ENCODE measurements at places on chromosomes 11 and 22. TPM values are rescaled to one million over a fixed set of nuclear protein-coding genes. Genes with fewer than 3 reads are reported as not detected.

Gene PYGM
- 19.3 TPM for total RNA-seq

Gene CRYAB
- total RNA-seq: 527 TPM

Gene DRICH1
- total RNA-seq: 0.19 TPM

Gene MS4A2
- 1.4 TPM for total RNA-seq

Gene IRAG1
- total RNA-seq: 366 TPM

Gene VSIG2
- 1.2 TPM for total RNA-seq

Gene SYT13
- not detected for total RNA-seq

Gene GAL
- 0.52 TPM for total RNA-seq

DNA sequence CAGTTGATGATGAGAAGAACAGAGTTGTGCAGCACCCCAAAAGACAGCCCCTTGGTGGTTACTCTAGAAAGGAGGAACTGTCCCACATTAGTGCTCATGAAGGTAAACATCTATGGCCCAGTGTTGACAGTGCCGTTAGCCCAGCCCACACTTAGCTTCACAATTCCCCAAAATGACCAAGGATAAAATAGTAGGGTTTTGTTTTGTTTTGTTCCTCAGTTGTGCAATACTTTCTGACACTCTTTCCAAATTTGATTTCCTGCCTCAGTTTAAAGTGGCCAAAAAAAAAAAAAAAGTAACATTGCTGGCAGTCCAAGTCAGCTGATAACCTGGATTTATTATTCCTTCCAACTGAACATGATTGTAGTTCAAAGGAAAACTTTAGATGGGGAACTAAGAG is 269.4 kb downstream of the TMEM135 start:
- DNase-seq: no peak

GRCh38 chr11:64409707-64410403 is 50.9 kb downstream of the RPS6KA4 start:
- no peak for DNase-seq

GRCh38 chr11:46855167-46855566 is 9.1 kb upstream of the CKAP5 start:
- no peak for DNase-seq

DNA sequence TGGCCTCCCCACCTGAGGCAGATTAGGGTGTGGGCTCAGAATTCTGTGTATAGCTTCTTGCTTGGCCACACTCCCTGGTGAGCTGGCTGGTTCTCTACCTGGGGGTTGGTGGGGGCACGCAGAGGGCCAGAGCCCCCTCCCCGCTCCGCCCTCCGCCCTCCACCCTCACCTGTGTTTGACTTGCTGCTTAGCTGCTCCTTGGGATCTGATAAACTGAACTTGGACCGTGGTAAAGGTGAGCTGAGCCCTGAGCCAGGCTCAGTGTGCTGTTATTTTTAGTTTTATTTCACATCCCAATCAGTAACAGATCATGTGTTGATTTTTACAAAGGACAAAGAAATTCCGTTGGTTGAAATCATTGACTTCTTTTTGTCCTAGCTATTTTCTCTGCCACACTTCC is 2.0 kb downstream of the OVOL1 start:
- no peak for DNase-seq

GRCh38 chr11:2376751-2377451 is at the start of gene CD81:
Gene CD81 (plus strand): TSS chr11:2377310. CDS start chr11:2377550, 240 bp downstream.
- DNase-seq: peak; percentile 87

- no peak for DNase-seq
These were observed 10.9 kb downstream of the BMAL1 start for GRCh38 chr11:13288375-13289029.

DNA sequence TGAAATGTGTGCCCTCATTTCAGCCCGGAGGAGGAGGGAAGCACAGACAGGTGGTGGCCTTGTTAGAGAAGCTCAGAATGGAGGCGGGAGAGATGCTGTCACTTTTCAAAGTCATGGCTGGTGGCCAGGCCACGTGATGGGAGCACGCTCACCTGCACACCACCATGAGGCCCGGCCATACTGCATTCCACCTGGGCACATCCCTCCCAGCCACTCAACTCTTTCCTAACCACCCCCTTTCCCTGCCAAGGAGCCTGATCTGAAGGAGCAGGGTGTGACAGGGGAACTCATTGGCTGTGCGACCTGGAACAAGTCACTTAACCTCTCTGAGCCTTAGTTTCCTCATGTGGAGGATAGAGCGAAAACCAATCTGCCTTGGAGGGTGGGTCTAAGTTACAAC is 364.5 kb downstream of the CTTN start:
- peak; percentile 42 for DNase-seq

GRCh38 chr22:33099593-33099992 is 41.4 kb upstream of the SYN3 start:
- no peak for DNase-seq

DNA sequence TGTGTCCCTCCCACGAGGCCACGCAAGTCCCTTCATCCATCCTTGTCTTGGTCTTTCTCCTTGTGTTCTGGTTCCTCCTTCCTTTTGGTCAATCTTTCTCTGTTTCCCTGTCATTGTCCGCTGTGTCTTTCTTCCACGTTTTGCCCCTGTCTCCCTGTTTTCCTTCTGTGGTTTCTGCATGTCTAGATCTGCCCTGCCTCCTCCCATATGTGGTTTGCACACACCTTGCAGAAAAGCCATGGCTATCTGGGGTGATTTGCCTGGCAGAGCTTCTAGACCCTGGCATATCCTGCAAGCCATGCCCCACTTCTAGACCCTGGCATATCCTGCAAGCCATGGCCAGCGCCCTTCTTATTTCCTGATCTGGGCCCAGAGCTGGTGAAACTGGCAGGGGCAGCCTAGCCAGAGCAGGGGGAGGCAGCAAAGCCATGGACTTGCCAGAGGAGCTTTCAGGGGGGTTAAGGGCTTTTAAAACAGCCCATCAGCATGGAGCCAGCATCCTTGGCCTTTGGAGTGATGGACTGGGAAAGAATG is 131.6 kb upstream of the NECTIN1 start:
- DNase-seq: peak; percentile 40

Measured in posterior vena cava (tissue), 2 donors.